ENCODE measurements at places on chromosomes 2 and 18.

DNA sequence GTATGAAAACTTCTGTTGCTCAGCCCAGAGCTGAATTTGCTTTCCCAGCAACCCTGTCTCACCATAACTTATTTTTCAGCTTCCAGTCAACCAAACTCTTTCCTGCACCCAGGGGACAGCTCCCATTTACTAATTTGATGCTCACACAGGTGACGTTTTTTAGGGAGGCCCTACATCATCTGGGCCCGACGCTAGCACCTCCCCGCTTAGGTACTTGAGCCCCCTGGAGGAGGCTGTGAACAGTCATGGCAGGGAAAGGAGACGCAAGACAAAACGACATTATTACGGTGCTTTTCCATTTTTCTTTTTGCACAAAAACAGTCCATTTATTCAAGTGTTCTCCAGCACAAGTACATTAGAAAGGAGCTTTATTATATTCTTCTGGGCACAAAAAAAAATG lies 59.2 kb upstream of the POMC start:
- no peak for DNase-seq

DNA sequence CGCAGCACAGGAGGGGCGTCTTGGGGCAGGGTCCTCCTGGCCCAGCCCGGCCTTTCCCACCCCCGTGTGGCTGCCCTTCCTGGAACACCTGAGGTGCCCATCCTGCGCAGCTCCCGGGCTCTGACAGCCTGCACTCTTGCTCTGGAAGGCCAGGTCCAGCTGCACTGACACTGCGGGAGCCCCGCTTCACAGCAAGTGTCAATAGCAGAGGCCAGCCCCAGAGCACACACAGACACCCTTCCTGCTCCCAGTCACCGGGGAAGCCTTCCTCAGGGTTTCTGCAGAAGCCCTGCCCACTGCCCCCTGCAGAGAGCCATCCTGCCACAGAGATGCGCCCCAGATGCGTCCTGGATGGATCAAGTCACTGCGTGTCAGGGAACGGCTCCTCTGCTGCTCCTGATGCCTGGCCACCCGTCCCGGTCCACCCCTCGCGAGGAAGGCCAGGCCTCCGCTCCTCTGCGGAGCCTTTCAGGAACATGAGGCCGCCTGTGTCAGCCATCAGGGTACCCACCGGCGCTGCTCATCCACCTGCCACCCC lies 519.2 kb upstream of the MYT1L start:
- DNase-seq, result no peak

GRCh38 chr2:46257476-46257875 lies 39.7 kb upstream of the EPAS1 start:
- DNase-seq, result no peak

DNA sequence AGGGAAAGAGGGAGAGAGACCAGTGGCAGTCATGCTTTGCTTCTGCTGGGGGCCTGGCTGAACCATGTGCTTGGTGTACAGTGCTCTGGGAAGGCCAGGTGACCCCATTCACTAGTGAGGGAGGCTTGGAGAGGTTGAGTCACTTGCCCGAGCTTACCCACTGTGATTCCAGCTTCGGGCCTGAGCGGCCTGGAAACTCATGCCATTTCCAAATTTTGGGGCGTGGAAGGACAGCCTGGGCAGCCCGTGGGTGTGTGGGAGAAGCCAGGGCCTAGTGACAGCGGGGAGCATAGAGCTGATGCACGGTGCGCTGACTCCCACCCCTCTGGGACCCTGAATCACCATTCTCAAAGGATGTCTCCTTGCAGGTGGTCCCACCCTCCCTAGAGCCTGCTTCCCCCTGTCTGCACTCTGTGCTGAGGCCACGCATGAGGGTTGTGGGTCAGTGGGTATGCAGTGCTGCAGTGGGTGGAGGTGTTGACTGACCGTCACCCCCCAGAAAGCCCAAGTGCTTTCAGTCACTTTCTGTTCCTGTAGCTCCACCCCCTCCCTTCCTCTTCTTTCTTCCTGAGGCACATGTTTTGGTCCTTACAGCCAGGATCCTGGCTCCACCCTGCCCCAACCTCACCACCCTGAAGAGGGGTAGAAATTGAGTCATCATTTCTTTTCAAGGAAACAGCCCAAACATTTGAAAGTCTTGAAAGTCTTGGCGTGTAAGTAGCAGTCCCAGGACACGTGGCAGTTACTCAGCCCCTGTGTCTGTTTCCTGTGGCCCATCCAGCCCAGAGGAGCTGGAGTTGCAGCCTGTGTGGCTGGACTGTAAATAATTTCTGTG lies 69.3 kb upstream of the MCFD2 start:
- DNase-seq, result no peak

DNA sequence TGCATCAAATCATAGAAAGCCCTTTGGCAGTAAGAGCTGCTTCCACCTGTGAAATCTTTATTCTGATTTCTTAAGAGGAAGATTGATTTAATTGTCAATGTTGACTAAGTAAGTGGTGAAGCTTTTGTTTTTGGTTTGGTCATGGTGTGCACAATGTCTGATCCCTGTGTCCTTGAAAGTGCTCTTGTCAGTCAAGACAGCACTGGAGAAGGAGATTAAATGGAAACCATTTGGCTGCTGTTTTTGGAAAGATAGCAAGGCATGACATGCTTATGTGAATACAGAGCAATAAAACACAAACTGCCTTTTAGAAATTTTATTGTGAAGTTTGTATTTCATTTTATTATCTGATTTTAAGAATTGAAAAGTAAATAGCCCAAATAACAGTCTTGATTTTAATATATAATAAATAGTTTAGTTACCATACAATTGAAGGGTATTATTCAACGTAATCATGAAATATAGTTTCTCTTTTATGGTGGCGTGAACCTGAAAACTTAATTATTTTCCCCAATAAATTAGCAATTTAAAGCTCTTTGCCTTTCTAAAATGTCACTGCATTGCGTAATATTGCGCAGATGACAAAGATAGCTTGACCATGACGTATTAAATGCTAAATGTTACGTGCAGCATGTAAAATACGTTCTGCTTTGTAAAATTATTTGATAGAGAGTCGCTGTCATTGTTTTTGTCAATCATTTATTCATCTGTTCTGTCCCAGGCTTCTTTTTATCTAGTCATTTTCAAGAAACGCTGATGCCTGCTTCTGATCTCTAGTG lies 69.0 kb downstream of the GULP1 start:
- no peak for DNase-seq

- DNase-seq, result no peak
Observed at GRCh38 chr2:146135245-146135644, 1615.3 kb upstream of the ZEB2 start.

DNA sequence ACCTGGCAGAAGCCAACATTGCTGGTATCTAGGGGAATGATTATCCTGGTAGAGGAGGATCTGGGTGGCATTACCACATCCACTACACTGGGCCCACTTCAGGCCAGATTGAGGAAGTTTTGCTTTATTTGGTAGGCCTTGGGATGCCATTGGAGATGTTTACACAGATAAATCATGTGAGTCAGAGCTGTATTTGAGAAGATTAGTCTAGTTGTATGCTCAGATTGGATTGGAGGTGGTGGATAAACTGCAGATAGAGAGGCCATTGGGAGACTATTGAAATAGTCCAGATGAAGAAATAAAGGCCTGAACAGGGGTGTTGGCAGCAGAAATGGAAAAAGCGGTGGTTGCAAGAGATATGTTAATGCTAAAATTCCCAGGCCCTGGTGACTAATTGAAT lies 81.5 kb downstream of the EFEMP1 start:
- DNase-seq, result no peak

Data from stimulated activated CD8-positive, alpha-beta memory T cell treated with anti-CD3 and anti-CD28 coated beads, Interleukin-4, amount 100 ng/mL, for 4 hours (primary cell).